ENCODE measurements at places on chromosomes 2 and 18. TPM values are rescaled to one million over a fixed set of nuclear protein-coding genes. Genes with fewer than 3 reads are reported as not detected.

The UGT1A5 gene
- not detected for total RNA-seq

GRCh38 chr2:215059724-215060123, 78.7 kb downstream of the ABCA12 start:
- DNase-seq, result no peak
- no peaks in the 10 kb centered on the region for H3K36me3 ChIP-seq
- no peak overlapping the region for H3K4me3 ChIP-seq
- no peaks in the 10 kb centered on the region for H3K27me3 ChIP-seq

The ZDBF2 gene
- total RNA-seq, result 9.3 TPM

- peak overlapping the region; percentile 97 for H3K4me3 ChIP-seq
- H3K27ac ChIP-seq, result peak overlapping the region; percentile 88
- DNase-seq, result peak; percentile 14
- peaks cover 3% of the 10 kb centered on the region for H3K27me3 ChIP-seq
- H3K4me1 ChIP-seq, result peaks cover 26% of the 10 kb centered on the region
These were observed 2.7 kb downstream of the PTMA start for GRCh38 chr2:231710799-231711676.

DNA sequence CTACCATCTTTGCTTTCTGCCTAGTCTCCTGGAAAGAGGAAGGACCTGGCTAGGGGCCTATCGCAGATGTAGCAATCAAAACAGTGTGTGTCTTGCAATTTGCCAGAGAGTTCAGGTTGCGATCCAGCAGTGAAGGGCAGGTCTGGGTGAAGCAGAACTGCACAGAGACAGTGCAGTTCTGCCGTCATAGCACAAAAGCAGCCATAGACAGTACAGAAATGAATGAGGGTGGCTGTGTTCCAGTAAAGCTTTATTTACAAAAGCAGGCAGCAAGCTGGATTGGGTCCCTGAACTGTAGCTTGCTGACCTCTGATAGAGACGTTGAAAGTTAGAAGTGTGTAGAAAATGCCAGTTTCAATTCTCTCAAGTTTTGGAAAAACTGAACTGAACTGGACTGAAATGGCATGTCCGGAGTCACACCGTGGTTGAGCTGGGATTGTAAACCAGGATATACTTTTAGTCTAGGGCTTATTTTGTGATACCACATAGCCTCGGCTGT, 186.8 kb downstream of the LTBP1 start:
- H3K4me1 ChIP-seq, result no peaks in the 10 kb centered on the region
- no peak overlapping the region for H3K27ac ChIP-seq
- H3K27me3 ChIP-seq, result peaks cover 4% of the 10 kb centered on the region
- no peak overlapping the region for H3K4me3 ChIP-seq
- no peak for DNase-seq
- H3K36me3 ChIP-seq, result no peaks in the 10 kb centered on the region

Data from activated T-helper 1 cell treated with anti-CD3 and anti-CD28 coated beads, Interleukin-12 subunit alpha, Interleukin-12 subunit beta, Interleukin-2, Interleukin-4 antibody, amounts not matched to agents 30 ng/mL and 10 ng/mL and 1 ng/mL, durations not matched to agents 14 hours and 24 hours and 36 hours (primary cell).